ENCODE measurements at places on chromosomes 2 and 18.

DNA sequence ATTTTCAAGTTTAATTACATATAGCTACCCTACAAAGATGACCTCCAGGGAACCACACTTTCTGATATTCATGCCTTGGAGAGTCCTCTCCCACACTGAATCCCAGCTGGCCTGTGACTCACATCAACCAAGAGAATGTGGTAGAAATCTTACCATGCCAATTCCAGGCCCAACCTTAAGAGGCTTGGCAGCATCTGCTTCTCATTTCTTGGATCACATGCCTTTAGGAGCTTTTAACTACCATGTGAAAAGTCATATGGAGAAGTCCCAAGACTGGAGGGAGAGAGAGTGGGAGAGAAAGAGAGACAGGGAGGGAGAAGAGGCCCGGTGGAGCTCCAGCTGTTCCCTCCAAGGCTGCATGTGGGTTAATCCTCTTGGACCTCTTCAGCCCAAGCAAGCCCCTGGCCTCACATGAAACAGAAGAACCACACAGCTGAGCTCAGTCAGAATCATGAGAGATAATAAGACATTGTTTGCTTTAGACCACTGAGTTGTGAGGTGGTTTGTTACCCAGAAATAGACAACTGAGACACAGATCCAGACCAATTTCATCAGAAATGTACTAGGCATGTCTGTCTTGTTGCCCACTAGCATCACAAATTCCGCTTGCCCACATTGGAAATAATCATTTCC lies 190.7 kb downstream of the MTCL1 start:
- no peak for DNase-seq

DNA sequence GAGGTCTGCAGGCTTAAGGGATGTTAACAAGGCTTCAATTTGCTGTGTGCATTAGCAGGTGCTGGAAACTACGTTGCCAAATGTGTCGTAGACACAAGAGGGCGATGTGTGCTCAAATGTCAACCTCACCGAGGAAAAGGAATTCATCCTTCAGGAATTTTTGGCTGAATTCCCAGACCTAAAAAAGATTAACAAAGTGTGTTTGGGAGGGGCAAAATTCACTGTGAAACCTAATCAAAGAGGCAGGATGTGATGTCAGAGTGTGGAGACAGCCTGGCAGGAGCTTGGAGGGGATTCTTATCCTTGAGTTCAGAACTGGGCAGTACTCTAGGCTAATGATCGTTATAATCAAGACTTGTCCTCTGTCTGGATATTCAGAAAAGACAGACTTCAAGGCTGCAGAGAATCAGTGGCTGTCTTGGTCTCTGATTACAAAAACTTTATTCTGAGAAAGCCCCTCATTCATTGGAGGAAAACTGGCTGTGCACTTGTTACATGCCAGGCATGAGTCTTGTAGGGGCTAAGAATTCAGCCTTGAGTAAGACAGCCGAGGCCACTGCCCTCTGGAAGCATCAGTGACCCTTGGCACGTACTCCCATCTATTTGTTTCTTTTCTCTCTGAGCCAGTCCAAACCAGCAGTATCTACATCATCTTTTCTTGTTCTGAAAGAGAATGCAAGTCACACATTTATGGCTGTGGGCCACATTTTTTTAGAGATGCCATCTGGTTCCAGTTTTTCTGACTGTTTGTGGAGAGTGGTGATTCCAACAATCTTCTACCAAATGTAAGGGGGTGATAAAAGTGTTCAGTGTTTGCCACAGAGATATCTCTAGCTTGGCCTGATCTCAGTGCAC lies 18.7 kb upstream of the SCYGR1 start:
- DNase-seq: no peak

DNA sequence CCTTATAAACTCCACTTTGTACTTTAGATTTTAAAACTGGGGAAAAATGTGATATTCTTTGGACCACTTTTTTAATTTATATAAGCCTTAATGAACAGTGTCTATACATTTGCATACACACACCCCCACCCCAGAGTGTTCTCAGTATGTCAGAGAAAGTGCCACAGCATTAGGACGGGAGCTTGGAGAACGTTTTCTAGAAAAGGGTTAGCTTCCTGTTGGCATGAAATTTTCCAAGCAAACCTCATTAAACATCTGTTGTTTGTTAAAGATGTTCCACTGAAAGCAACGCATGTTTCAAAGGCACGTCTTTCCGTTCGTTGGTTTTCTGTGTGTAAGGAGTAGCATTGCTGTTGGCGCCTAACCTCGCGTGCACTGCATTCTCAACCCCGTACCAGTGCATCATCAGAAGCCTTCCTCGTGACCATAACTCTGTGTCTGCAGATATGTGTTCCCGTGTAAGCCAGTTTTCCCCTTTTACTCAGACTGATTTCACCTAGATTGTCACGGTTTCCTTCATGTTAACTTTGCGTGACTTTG lies 228.5 kb downstream of the ALPK2 start:
- no peak for DNase-seq

DNA sequence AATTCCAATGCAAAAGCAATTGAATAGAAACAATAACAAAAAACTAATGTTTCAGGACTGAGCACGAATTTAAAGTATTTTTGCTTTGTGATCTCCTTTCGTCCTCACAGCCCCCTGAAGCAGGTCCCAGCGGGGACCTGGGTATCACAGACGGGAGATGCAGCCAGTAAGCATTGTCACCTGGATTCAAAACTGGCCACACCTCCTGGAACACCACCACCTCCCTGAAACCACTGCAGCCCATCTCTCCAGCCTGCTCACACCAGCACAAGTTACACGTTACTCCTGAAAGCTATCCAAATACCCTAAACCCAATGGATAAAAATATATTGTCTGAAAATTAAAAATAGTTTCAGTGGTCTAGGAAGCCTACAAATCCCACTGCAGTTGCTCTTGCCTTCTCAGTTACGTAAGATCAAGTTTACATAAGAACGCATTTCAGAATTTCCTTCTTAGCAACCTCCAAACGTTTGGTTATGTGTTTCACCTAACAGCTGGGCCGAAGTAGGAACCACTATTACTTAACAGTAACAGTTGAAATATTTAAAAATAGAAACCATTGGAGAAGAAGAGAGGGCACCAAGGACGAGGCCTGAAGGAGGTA lies 178.0 kb downstream of the HDAC4 start:
- no peak for DNase-seq

- no peak for DNase-seq
Measured at GRCh38 chr2:221001381-221001801, 570.7 kb downstream of the EPHA4 start.

- no peak for DNase-seq
Measured at GRCh38 chr2:209719034-209719433, 52.6 kb upstream of the UNC80 start.

DNA sequence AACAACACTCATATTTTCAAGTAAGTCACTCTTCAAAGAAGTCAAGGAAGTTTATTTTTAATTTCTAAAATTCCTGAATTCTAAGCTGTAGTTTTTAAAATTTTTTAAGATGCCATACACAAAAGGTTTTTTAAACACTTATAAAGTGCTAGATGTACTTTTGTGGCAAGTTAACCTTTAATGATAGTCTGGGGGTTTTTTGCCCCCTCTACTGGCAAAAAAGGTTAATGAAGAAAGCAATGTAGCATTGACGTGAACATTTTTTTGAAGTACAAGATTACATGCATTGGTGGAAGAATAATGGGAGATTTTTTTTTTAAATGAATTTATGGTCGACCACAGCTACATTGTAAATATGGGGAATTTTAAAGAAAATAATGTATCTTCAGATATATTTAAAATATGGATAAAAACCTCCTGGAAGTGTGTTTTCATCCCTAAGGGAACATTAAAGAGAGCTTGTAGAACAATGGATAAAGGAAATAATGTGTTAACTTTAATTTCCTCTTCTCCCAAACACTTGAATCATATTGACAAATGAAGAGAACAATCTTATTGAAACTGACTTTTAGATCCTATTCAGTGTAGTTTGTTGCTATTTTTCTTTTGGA lies 12.6 kb downstream of the ITPRID2 start:
- no peak for DNase-seq

GRCh38 chr18:78957140-78957539 lies 22.5 kb upstream of the SALL3 start:
- no peak for DNase-seq

GRCh38 chr2:69164061-69164778 lies 151.2 kb downstream of the ANTXR1 start:
- no peak for DNase-seq

DNA sequence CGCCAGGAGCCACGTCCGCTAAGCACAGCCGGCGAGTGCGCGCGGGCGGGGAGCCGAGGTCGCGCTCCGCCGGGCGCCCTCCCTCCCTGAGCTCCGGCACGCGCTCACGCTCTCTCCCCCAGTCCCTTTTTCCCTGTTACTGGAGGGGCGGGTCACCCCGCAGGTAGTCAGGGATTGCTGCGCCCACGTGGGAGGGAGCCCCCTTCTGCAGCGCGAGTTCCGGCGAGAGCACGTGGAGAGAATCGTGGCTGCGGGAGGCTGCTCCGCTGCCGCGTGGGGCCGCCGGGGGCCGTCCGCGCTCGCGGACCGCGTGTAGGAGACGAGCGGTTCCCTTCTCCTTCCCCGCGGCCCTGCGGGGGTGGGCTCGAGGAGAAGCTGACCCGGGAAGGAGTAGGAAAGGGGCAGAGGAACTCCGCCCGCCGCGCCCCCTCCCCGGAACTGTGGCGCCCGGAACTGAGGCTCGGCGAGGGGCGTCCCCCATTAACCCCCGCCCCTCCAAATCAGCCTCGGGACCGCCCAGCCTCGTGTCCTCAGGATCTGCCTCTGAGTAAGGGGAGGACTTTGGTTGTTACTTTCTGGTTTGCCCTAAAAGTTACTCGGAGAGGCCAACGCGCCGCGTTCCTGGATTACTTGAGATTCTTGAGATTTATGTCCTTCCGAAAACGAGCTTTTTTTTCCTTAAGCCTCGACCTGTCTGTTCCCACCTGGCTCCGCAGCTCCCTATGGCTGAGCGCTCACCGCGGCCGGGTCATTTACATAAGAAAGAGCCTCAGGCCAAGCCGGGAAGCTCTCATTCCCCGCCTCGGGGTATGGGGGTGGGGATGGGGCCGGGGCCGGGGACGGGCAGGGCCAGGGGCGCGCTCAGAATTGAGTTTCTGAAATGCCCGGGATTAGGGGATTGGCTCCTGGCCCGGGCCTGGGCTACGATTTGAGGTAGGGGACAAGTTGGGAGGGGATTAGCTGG lies 1.1 kb downstream of the HK2 start:
- DNase-seq: no peak

DNA sequence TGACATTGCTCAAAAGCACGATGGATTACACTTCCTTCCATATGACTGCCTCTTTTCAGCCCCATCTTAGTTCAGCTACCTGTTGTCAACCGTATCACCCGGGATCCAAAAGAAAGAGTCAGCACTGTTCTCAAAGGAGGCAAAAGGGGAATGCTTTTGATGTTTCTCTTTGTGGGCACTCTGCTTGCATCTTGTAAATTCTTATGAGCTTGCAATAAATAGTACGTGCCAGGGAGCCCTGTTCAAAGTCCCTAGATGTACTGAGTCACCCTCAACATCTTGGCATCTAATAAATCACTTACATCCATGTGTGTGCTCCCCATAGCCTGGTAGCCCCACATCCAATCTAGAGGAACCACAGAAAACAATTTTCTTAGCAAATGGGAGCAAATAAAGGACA lies 256.9 kb downstream of the SUCLG1 start:
- no peak for DNase-seq

DNA sequence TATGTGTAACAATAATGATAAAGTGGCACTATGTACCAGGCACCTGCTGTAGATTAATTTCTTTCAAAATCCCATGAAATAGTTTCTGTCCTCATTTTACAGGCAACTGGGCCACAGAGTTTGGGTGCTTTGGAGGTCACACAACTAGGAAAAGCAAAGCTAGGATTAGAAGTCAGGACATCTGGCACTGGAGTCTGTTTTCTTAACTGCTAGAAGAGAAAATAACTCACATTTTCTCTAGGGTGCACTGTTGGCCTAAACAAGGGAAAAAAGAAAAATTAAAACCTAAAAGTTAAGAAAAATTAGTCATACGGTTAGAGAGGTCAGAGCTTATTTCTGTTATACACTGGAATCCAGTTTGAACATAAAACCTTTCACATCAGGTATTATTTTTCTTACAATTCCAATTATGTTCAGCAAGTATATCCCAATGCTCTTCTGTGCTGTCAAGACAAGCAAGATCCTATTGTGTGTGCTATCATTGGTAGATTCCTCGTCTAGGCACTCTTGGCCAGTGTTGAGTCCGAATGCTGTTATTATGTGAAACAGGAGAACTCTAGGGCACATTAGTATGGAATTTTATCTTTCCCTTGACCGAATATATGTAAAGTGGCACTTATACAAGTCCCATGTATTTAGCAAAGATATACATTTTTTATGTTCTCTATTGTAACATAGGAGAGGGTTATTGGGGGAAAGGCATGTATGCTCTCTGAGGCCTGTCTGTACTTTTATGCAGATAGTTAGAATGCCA lies 1.5 kb upstream of the OSGEPL1 start:
- no peak for DNase-seq

DNA sequence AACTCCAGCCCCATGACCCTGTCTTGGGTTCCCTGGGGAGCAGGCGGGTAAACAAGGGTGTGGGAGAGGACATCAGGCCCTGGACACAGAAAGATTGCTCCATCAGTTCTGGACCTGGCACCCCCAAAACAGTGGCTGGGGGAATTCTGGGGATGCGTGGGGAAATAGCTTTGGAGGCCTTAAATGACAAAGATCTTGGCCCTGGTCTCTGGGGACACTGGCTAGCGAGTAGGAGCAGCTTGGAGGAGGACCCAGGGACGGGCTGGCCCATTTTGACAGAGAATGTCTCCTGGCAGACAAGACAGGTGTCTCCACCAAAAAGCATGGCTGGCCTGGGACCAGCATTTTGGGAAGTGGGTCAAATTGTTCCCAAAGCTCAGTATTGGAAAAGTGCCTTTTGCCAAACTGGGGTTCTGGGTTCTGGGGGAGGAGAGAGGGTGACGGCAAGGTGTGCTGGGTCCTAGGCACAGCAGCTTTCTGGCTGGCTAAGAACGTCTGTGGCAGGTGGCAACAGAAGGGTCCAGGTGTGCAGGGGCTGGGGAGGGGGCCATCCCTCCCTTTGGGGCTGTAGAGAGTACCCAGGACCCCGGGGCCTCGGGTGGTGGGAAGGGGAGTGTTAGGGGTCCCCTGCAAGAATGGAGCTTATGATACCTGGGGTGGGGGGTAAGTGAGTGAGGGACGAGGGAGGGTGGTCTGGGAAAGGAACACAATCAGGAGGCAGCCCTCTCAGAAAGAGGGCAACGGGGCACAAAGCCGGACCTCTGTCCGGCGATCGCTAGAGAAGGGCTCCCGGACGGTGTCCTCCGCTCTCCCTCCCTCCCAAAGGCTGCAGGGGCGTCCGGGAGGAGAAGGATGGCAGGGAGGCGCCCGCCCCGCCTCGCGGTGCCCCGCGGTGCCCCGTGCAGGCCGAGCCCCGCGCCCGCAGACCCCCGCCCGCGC lies 556 bp downstream of the CYRIA start:
- DNase-seq: no peak
